ENCODE measurements at places on chromosomes 7 and 10.

GRCh38 chr10:34010891-34011290 lies 676.4 kb upstream of the NRP1 start:
- DNase-seq = no peak

DNA sequence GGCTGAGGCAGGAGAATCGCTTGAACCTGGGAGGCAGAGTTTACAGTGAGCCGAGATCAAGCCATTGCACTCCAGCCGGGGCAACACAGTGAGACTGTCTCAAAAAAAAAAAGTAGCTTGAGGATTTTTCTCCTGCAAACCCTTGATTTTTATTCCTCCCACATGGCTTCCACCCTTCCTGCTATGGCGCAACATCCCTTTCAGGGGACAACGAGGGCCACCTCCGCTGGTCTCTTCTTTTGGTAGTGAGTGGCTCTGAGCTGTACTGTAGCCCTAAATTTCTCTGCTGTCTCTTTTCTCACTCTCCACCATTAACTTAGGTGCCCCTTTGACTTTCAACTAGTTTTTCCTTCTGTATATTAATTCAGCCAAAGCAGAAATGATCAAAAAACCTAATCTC lies 113.4 kb downstream of the HIPK2 start:
- DNase-seq = no peak

- no peak for DNase-seq
Measured at GRCh38 chr10:14233566-14233965, 97.2 kb downstream of the FRMD4A start.

DNA sequence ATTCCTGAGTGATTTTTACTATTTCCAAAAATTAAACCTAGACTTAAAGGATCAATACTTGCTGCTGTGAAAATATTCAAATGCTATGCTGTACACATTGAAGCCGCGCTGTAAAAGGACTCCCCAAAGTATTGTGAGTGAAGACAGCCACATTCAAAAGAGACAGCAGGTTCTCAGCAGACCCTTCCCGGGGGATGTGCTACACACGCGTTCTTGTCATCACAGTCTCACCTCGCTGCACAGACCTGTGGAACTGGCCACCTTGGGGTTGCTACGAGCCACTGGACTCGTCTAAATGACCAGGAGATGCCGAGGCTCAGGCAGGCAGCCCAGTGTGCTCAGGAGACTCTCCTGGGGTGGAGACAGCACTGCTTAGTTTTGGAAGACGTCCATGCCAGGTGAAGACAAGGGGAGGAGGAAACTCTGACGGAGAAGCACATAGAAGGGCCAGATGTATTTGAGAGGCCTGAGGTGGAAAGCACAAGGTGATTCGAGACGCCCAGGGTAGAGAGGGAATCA lies 367.7 kb upstream of the SHH start:
- DNase-seq = no peak

DNA sequence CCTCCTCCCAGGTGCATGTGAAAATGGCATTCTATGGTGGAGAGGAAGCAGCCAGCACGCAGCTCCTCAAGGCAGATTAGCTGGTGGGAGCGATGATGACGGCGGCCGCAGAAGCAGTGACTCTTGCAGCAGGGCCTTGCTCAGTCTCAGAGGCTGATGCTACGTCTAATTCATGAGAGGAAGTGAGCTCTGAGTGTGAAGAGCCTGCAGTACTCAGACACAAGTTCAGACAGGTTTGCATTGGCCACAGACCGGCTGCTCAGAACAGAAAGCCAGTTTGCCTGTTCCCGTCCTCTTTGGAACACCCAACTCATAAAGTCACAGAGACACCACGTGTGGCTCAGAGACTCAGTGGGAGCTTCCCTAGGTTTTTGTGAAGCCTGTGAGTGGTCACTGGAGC lies 136.5 kb downstream of the ADARB2 start:
- DNase-seq = no peak

DNA sequence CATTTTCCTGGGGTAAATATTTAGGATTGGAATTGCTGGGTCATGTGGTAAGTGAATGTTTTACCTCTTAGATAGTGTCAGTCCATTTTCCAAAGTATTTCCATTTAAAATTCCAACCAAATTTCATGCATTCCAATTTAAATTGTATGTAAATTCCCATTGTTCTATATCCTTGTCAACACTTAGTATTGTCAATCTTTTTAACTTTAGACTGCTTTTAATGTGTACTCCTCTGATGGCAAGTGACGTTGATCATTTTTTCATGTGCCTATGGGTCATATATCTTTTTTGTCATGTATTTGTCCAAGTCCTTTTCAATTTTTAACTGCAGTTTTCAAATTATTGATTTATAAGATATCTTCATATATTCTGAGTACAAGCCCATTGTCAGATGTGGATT lies 80.8 kb upstream of the FAM20C start:
- no peak for DNase-seq

DNA sequence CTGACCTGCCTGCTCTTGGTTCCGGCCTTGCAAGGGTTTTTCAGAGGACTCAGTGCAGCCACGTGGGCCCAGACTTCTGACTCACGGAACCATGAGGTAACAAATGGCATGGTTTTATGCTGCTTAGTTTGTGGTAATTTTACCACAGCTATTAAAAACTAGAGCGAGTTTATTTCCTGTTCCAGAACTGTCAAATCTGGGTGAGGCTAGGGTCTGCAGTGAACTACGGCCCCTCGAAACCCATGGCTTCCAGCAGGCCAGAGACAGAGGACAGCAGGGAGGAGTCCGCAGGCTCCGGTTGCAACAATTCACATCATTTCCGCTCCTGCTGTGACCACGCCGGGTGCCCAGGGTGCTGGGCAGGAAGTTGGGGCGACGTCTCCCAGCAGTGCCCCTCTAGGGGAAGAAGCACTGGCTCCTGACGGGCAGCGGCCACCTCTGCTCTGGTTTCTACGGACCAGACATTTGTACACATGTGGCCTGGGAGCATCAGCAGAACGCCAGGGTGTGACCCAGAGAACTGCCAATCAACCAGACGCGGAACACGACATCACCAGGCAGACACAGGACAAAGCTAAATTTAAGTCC lies 74.8 kb downstream of the ADARB2 start:
- DNase-seq = no peak

GRCh38 chr7:2596464-2597272 lies 35.1 kb upstream of the TTYH3 start:
- no peak for DNase-seq

- no peak for DNase-seq
Measured at GRCh38 chr10:88657901-88658300, 6.3 kb upstream of the LIPF start.

GRCh38 chr10:26911811-26912461 lies 51.2 kb upstream of the ABI1 start:
- no peak for DNase-seq

DNA sequence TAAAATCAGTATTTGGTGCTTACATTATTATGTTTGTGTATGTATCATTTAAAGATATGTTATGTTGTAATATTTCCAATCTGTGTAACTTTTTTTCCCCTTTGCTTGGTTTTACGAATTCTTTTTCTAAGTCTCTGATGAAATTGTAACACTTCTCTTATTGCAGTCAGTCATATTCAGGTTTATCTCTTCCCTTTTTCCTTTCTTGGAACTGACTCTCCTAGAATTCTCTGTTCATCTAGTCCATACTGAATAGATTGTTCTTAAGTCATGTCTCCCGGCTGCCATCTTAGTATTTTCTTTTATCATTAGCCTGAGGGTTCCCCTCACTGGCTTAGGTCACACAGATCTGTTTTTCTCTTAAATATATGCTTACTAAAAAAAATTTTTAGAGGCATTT lies 44.6 kb downstream of the PHTF2 start:
- DNase-seq = no peak

DNA sequence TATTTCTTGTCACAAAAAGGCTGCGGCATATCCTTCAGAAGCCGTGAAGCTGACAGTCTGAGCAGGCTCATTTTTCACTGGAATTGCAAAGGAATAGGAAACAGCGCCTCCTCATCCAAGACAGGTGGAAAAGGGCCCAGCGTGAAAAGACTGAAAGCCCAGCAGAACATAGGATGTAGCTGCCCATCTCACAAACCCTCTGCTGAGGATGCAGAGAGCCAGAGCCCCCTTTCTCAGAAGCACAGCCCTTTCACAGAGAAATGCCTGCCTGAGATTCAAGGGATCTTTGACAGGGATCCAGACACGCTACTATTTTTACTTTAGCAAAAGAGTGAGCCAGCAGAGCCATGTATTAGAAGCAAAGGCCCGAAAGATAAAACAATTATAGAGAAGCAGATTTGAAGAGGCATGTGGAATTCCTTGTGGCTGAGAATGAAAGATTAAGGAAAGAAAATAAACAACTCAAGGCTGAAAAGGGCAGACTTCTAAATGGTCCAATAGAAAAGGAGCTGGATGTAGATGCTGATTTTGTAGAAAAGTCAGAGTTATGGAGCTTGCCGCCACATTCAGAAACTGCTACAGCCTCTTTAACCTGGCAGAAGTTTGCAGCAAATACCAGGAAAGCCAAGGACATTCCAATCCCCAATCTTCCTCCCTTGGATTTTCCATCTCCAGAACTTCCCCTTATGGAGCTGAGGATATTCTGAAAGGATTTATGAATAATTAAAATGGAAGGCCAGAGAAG lies 36.9 kb downstream of the GDI2 start:
- DNase-seq = no peak

DNA sequence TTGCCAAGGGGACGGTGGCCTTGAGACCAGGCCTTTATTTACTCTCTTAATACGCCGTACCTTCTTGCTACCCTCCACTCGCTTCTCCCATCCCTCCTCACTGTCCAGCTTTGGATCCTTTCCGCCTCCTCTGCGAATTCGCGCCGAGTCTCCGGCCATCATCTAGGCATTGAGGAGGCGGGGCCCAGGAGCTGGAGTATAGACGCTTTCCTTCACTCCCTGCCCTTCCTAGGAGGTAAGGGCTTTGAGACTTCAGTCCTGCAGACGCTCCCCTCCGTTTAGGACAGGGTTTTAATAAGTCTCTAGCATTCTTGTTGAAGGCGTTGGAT lies 538 bp downstream of the TFAM start:
- DNase-seq = no peak

GRCh38 chr10:12333380-12334185 lies 15.8 kb upstream of the CAMK1D start:
- no peak for DNase-seq

GRCh38 chr10:17851611-17852010 lies 42.5 kb downstream of the MRC1 start:
- no peak for DNase-seq

DNA sequence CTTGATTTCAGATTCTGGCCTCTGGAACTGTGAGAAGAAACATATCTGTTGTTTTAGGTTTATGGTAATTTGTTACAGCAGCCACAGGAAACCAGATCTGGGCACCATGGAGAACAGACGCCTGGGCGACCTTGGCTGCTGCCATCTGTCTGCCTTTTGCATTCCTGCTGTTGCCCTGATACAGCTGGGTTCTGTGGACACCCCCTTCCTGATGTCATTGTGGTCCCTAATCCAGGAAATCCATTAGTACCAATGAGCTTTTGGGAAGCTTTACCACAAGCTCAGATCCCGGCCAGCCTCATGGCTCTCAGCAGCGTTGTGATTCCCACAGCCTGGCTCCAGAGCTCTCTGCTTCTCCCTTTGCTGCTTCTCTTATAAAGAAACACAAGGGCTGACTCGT lies 174.2 kb upstream of the NPS start:
- DNase-seq = no peak

DNA sequence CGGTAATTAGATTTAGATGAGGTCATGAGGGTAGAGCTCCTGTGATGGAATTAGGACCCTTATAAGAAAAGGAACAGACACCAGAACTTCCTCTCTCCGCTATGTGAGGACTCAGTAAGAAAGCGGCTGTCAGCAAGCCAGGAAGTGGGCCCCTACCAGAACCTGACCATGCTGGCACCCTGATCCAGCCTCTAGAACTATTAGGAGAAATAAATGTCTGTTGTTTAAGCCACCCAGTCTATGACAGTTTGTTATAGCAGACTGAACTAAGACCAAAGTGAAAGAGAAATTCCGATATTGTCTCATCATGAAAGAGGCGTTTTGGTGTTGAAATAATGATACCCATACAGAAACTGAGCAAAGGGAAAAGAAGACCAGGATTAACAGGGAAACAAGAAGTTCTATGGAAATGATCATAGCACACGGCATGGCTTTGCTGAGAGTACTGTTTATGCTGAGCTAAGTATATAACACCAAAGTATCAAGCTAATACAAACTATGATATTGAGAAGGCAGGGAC lies 9.2 kb downstream of the CLEC2L start:
- DNase-seq = no peak

DNA sequence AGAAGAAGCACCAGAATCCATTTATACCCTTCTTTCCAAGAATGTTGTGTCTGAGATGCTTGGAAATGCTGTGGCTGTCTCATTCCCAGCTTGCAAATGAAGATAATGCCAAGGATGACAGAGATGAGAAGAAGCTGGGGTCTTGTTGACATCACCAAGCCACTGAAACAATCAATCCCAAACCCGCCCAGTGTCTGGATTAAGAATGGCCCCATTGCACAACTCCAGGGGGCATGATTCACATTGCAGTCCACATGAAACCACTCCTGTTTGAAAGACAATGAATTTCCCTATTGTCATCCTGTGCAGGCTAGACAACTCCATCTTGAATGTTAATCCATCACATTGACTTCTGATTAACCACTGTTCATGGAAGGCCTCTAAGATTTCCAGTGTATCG lies 28.6 kb downstream of the SORBS1 start:
- no peak for DNase-seq

DNA sequence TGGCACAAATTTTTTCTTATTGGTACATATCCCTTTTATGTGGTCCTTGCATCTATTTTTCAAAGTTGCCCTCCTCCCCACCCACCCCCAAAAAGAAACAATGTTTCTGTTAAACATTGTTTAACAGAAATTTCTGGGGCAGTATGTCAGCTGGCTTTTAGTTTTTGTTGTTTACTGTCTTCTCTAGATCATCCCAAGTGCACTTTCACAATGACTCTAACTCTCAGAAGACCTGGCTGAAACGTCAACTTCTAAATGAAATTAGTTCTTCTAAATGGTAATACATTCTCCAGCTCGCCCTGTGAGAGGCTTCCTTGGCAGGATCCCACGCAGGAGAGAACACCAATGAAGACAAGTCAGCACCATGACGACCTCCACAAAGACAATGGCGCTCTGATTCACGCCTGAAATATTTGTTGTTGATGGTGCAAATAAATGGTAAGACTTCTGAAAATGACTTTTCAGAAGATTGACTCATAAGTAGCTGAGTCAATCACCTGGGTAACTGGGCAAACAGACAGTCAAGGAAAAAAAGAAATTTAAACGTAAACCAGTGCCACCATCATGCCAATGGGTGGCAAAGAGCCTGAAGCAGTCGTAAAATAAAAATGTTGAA lies 293.7 kb downstream of the FZD1 start:
- no peak for DNase-seq

- DNase-seq = no peak
Measured at GRCh38 chr7:113562801-113563200, 356.0 kb downstream of the PPP1R3A start.

DNA sequence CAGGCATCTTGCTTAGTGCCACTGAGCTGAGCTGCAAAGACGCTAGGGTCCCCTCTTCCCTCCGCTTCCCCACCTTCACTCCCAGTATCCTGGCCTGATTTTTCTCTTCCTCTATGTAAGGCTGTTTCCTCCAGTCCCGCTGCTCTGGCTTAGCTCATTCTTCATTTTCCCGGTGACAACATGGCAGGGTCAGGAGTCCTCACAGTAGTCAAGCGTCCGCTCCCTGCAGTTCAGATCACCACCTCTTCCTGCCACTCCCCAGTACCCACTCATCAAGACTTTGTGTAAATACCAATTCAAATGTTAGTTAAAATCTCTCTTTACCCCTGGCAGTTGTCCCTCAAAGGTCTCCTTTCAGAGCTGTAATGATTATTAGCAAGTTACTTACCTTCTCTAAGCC lies 650.4 kb upstream of the CELF2 start:
- DNase-seq = no peak

GRCh38 chr7:85851571-85852193 lies 664.8 kb upstream of the SEMA3D start:
- DNase-seq = no peak

Data from stimulated activated CD4-positive, alpha-beta T cell treated with anti-CD3 and anti-CD28 coated beads, Interleukin-4, amount 100 ng/mL, for 4 hours (primary cell).